ENCODE measurements at places on chromosomes 4 and X.
A peak's percentile ranks its signal among the peaks of the same experiment; 100 is the strongest.

DNA sequence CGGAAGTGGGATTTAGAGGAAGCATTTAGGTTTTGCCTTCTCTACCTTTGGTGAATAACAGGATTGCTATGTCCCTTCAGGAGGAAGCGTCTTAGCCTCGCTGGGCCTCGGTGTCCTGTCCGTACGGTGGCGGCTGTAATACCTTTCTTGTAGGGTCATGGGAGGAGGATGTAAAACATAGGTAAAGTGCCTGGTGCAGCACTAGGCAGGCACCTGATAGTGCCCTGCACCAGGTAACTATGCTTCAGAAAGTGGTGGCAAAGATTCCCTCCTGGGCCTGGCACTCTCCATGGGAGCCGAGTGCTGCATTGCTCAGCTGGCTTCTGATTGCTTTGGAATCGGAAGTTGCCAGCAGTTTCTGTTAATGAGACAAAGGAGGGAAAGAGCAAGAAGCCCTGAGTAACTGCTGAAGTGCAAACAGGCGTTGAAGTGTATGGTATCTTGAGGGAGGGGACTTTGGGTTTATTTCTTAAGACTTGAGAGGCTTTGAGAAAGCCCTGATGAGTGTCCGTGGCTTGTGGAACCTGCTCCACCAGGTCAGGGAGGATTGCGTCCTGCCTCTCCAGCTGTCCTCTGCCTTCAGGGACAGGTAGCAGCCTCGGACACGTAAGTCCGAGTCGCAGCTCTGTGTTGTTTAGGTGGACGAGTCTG lies 45.8 kb downstream of the TBC1D14 start:
- peak; percentile 61 for DNase-seq

DNA sequence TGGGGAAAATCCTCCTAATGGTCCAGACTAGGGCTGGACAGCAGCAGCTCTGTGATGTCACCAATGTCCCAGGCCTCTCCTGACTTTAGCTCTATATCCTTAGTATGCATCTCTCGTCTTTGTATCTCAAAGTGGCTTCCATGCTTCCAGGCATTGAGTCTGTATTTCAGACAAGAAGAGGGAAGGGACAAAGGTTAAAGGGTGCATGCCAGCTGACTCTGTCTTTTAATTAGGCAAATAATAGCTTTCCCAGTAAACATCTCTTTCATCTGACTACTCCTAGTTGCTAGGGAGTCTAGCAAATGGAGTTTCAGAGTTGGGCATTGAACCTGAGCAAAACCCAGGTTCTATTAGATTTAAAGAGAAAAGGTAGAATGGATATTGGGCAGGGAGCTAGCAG lies 5.4 kb downstream of the FAM47E start:
- no peak for DNase-seq

DNA sequence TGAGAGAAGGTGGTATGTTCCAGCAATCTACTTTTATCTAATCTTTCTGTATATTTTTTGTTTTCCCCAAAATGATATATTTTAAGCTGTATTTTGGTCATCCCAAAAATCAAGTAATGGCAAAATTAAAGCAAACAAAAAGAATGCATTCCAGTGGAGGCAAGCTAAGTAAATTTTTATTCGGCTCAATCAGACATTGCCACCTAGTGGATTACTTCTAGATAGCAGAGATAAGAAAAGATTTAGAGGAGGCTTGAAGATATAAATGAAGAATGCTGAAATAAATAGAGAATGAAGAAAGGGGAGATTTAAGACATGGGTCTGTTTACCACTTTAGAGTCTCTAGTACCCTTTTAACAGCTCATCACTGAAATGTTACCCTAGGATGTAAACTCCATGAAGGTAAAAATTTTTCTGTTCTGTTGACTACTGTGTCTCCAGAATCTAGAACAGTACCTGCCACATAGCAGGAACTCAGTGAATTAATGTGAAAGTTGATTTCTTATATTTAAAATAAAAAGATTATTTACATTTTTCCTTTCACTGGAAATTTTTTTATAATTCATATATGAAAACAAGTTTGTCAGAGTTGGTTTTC lies 110.9 kb upstream of the ANK2 start:
- peak; percentile 69 for DNase-seq

GRCh38 chr4:8338351-8338961 lies 68.9 kb downstream of the HTRA3 start:
- DNase-seq: no peak

DNA sequence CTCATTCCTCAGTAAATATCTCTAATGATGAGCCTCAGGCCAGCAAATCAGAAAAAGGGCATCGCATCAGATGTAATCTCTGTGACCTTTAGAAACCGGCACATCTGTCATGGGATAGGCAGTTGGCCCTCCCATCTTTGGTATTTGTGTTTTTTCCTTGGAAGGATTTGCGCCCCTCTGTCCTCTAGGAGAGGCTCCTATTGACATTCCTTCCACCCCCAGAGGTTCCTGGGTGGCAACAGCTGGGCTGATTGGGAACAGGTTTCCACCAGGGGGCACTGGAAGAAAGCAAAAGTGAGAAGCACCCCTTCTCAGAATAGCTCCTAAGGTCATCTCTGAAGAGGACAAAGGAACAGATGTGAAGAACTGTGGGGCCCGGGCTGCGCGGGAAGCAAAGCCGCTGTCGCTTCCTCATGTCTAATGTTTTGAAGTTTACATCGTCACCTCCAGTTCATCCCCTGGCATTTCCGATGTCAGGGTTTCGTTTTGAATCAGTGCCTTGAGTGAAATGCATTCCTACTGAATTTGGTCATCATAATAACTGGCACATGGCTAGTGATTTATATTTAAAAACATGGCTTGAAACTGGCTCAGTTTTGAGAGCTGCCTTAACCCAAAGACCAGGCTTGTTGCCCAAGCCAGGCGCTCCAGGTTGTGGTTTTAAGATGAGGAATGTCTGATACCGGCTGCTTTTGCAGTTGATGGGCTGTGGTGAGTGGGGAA lies 6.2 kb downstream of the TXK start:
- peak; percentile 83 for DNase-seq

GRCh38 chrX:74421740-74422352 lies 553 bp downstream of the SLC16A2 start:
- DNase-seq: no peak

DNA sequence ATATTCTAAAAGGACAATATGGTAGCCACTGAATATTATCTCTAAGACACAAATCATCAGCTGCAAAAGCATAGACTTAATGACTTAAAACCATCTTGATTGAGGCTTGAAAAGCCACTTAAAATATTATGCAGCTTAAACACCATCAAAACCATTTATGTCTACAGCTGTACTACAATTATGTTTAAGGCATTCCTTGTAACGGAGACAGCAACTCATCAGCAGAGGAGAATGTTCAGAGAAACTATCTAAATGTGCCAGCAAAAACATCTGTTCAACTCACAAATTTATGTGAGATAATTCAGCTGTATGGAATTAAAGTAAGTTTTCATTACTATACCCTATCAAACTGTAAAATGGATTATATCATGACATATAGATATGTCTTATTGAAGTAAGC lies 147.9 kb upstream of the CTSO start:
- DNase-seq: no peak

DNA sequence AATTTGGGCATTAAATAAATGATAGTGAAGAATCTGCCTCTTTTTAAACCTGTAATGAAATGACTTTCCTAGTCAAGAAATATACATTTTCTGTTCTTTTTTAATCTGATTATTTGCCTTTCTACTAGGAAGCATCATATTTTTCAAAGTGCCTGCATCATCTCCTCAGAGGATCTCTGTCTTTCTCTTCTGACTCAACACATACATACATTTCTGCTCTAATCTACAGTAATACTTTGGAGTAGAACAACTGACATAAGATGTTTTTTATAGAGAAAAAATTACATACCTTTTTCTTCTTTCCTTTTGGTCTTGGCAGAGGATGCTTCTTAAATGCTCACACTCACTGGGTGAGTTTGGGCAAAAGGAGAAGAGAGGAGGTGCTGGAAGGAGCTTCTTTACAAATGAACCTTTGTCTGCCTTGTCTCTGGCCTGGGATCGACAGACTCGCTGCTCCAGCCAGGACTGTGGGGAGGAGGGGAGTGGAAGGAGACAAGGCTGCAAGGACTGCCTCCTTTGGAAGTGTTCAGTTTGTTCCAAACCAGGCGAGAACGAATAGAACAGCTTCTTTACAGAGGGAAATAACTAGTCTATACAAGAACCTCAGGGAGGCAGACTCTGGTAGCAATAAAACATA lies at the start of gene SCRG1:
Gene SCRG1, minus strand, starts transcription at position 338 of the 637 bp plus-strand sequence. CDS start 7,702 bp downstream, outside the sequence.
- no peak for DNase-seq

- no peak for DNase-seq
These were observed 851.6 kb downstream of the PDHA2 start for GRCh38 chr4:96691521-96691920.

- DNase-seq: no peak
These were observed 3.0 kb downstream of the TIMP1 start for GRCh38 chrX:47585273-47585672.

DNA sequence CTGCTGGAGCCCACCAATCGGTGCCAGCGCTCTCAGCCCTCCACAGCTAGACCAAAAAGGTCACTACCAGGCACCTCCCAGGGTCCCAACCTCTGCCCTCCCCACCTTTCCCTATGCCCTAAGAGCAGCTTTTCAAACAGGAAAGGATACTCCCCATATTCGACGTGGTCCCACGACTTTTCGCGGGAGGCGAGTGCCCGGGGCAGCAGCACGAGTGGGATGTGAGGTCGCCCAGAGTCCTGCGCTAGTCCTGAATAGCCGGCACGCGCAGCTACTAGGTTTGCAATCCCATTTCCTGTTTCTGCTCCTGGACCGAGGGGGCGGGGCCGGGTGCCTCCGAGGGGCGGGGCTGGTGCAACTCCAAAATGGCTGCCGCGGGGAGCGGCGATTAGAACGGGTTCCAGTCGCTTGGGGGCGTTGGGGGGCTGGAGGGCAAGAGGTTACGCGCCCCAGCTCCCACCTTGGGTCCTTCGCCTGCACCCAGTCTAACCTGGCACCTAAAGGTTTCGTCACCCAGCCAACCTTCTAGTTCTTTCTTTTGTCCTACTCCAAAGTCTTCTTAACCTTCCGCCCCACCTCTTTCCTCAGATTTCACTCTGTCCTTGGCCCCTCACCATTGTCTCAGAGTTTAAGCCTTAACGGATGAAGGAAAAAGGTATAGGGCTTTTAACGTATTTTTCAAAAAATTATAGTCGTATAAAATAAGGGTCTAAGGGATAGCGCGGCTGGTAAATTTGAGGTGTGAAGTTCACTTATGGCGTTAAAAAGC lies 85.0 kb upstream of the TENT5D start:
- no peak for DNase-seq

GRCh38 chr4:129748991-129749390 lies 653.0 kb downstream of the C4orf33 start:
- no peak for DNase-seq

- no peak for DNase-seq
These were observed 161.9 kb upstream of the STK26 start for GRCh38 chrX:131861088-131861787.

DNA sequence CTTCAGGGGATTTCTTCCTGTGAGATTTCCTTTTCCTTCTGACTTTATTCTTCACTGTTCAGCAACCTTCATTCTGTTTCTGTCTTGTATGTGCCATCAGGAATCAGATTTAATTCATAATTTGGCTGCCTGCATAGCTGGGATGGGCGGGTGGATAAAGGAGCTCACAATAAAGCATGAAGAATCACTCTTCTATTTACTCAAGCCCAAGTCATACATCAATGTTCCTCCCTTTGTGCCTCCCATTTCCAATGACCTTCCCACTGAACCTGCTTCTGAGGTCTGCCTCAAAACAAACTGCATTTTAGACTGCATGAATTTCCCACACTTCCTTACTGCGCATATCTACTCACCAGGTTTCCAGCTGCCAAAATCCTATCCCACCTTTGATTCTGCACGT lies 14.0 kb downstream of the PDGFC start:
- peak; percentile 46 for DNase-seq

DNA sequence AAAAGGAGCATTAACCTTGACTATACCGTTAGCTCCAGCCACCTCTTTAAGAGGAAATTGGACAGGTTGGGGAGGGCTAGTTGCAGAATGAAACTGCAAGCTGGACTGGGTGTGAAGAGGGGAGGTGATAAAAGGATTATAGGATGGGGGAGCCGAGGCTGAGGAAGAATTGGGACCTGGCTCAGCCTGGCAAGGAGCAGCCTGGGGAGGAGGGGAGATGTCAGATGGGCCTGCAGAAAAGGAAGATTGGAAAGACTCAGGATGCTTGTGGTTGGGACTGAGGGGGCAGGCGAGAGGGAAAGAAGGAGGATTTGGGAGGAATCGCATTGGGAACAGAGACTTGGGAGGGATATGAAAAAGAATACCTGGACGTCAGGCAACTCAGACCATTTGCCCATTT lies 351.7 kb downstream of the PPP3CA start:
- DNase-seq: no peak

DNA sequence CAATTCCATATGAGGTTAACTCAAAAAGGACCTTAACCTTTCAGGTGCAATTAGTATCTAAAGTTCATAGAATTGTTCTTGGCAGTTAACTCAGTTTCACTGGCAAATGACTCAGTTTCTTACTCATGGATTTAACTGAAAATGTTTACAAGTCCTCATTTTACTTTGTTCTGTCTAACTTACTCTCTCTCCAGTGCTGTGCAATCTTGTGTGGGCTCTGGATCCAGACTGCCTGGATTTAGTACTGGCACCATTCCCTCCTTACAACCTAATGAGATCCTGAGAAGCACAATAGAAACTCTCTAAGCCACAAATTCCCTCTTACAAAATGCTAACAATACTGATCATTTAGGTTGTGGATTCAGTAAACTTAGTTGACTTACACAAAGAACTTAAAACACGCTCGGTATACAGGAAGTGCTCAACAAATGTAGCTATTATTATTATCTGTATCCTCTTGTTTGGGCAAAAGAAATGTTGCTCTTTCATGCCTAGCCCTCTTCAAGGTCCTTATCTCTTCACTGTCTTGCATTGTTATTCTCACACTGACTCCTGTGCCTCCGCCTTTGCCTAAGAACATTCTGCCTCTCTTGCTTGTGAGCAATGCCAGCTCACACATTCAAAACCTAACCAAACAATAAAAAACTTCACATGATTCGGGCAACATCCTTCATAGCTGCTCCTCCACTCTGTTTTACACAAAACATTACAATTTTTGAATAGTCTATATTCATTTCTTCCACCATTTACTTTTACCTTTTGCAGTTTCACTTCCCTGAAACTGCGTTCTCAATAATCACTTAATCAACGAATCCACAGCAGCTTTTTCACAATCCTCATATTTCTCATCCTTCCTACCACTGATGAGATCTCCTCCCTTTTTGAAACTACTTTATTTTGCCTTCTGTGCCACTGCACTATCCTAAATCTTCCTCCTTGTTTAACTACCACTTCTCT lies 91.8 kb downstream of the PDE5A start:
- no peak for DNase-seq

Data from HT-29 (cell line).